NCI-H1694 treated with DMSO at 0.1 percent for 48 hours (cell line): ENCODE measurements at places on chromosomes 3 and 15.

GRCh38 chr15:85667491-85668424 is 127.0 kb downstream of the KLHL25 start:
- no peak for DNase-seq

DNA sequence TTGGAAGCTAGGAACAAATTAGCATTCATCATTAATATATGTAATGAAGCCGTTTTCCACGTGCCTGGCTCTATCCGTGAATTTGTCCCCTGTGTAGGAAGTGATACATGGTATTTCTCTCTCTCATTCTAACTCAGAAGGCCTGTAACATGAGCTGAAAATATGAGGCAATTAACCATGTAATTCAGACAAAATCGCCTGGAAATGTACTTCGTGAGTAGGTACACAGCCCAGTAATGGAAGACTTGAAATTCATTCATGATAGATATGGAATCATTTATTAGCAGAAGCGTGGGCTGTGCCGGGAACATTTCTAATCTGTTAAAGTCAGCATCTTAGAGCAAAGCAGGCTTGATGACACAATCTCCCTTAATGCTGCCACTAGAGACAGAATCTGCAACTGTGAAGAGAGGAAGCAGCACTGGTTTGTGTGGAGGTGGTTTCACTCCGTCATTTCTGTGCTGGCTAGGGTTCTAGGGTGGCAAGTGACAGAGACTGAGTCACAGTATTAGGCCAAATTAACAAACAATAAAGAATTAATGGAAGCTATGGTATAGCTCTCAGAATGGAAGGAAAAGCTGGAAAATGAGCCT is 225.0 kb upstream of the PROK2 start:
- DNase-seq, result no peak

DNA sequence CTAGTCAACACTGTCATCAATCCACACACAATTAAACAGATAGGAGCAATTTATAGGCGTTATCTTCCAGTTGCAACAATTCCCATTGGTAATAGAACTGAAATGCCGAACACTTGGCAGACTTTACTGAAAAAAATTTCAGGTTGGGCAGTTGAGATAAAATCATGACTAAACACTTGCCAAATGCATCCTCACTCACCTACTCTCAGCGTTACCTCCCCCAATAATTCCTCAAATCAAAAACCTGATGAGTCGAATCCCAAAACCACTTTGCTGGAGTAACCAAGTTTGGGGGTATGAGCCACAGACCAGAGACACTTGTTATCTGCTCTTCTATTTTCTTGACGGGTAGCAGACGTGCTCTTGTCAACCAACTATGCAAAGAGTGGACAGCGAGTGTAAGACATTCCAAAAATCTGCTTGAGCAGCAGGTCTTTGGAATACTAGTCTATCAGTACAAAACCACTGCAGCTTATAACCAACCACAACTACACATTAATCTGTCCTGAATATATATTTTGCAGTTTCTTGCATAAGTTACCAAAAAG is 30.3 kb downstream of the PPP1R2 start:
- no peak for DNase-seq

- DNase-seq, result no peak
Measured at GRCh38 chr3:45895686-45896468, 9.5 kb downstream of the CCR9 start.

DNA sequence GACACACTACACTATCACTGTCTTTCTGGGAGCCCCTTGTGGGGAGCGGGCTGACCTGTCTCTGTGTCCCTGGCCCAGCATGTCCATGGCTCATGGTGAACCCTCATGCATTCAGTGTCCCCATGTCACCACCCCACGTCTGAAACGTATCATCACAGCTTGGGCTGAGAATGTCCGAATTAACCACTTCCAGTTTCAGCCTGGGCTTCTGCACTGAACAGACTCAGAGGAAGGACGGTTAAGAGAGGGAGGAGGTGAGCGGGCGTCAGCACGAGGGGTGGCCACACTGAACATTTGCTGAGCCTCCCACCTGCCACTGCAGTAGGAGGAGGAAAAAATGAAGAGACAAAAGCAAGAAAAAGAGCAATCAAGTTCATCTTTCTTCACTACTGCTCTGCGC is 30.5 kb downstream of the ATP2B2 start:
- no peak for DNase-seq

DNA sequence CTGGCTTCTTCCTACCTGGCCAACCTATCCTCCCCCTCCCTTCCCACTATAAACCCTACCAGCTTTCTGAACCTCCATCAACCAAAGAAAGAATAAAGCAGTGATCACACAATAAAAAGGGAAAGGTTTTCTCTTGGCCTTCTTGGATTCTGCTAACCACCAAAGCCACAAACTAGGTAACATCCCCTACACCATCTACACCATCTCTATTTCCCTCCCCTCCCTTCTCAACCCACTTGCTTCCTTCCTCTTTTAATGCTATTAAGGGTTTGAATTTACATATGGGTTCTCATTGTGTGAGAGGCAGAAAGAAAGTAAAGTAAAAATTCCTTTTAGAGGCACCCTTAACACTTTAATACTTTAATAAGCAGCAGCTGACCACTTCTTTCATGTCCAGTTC is 25.8 kb upstream of the RSL24D1 start:
- DNase-seq, result no peak

- no peak for DNase-seq
Measured at GRCh38 chr3:4656626-4657328, 163.6 kb downstream of the ITPR1 start.

GRCh38 chr15:71777216-71777943 is 33.0 kb upstream of the NR2E3 start:
- DNase-seq, result peak; percentile 41

GRCh38 chr15:70060993-70061305 is 36.8 kb downstream of the TLE3 start:
- no peak for DNase-seq

- no peak for DNase-seq
Measured at GRCh38 chr3:53789459-53789858, 56.8 kb downstream of the CHDH start.

DNA sequence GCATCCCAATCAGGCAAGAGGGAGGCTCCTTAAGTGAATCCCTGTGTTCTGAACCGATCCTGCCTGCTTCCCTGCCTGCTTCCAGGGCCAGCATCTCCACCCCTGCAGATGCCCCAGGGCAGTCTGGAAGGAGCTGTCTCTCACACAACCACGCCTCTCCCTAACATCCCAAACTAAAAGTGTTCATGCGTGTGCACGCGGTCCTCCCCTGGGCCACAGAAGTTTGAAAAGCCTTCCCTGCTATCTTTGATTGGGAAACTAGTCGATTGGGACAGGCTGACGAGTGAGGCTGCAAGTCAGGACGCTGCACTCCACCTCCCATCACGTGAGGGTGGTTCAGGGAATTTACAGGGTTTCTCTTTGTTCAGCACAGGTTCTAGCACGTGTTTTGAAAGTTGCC is 340.9 kb upstream of the ICE2 start:
- no peak for DNase-seq

- DNase-seq, result no peak
Measured at GRCh38 chr3:51706021-51706485, 815 bp upstream of the GRM2 start.

GRCh38 chr15:92714077-92714476 is 58.5 kb upstream of the FAM174B start:
- peak; percentile 26 for DNase-seq

- DNase-seq, result no peak
Measured at GRCh38 chr15:93451822-93452221, 362.8 kb upstream of the RGMA start.

DNA sequence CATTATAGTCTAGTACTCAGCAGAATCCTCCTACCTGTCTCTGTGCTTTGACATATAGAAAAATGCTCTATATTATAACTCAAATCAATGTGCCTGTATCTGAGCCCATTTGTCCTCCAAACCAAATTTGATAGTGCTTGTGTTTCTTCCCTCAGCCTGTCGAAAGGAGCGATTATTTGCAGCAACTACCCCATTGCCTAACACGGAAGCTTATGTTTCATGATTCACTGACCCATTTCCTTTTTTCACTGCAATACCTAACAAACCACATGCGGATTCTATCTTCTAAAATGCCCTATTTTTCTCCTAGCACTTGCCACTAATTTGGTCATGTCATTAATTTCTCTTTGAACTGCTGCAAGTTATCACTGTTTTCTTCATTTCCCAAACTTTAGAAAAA is 1220.6 kb upstream of the CADM2 start:
- DNase-seq, result no peak

DNA sequence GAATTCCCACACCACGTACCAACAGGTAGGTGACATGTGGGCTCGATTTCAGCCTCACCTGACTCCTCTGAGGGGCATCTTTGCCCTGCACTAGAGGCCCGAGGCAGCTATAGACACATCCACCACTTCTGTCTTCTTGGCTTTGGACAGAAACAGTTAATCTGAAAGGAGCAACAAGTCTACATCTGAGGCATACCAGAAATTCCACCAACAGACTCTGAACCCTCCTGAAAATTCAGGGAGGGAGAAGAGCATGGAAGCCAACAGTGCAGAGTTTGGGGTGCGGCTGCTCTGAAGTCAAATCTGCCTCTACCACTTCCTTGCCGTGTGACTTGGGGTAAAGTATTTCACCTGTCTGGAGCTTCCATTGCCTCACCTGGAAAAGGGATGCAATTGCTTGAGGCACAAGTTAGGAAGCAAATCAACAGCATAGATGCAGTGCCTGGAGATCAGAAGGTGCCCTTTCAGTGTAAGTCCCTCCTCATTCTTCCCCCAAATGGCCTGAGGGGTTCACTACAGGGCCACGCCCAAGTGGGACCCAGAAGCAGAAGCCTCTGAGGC is 119.8 kb downstream of the SHQ1 start:
- no peak for DNase-seq

- no peak for DNase-seq
Measured at GRCh38 chr3:33250712-33251111, 26.5 kb upstream of the FBXL2 start.

- no peak for DNase-seq
Measured at GRCh38 chr3:170713653-170714052, 127.8 kb upstream of the SLC7A14 start.

DNA sequence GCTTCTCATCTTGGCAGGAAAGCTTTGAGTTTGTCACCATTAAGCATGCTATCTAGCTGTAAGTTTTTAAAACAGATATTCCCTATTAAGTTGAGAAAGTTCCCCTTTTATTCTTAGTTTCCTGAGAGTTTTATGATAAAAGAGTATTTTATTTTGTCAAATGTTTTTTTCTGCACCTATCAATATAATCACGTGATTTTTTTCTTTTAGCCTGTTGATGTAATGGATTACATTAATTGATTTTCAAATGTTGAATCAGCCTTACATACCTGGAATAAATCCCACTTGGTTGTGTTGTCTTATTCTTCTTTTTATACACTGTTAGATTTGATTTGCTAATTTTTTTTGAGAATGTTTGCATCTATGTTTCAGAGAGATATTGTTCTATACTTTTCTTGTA is 179.5 kb downstream of the ZNF621 start:
- no peak for DNase-seq

GRCh38 chr15:48358229-48359152 is 27.3 kb downstream of the DUT start:
- DNase-seq, result peak; percentile 55

DNA sequence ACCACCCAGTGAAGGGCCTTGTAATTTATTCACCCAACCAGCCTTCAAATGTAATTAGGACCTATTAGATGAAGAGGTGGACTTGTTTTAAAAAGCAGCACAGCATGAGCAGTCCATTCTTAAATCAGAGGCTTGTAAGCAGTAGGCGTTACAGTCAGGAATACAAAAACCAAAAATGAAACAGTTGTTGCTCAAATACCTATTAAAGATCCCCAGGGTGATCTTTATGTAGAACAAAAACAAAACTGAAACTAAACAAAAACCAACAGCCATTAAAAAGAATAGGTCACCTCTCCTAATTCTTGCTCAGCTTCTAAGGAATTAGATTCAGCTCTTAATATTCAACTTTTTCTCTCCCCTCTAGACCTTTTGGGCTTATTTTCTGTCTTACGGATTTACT is 104.9 kb upstream of the ST8SIA2 start:
- DNase-seq, result no peak

GRCh38 chr15:33150971-33151370 is 43.5 kb downstream of the FMN1 start:
- no peak for DNase-seq

GRCh38 chr3:180594631-180595558 is 7.1 kb upstream of the TTC14 start:
- peak; percentile 33 for DNase-seq

- no peak for DNase-seq
Measured at GRCh38 chr3:170761103-170761502, 108.9 kb downstream of the RPL22L1 start.

- no peak for DNase-seq
Measured at GRCh38 chr3:126781889-126782491, 78.0 kb downstream of the CHCHD6 start.

DNA sequence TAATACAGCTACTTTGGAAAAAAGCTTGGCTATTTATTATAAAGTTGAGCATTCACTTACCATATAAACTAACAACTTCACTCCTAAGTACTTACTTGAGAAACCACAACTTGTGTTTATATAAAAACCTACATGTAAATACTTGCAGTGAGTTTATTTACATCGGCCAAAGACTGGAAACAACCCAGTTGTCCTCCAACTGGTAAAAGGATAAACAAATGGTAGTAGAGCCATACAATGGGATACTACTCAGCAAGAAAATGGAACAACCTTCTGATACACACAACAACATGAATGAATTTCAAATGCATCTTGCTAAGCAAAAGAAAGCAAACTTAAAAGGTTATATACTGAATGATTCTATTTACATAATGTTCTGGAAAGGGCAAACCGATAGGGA is 63.7 kb downstream of the SLC7A14 start:
- no peak for DNase-seq

DNA sequence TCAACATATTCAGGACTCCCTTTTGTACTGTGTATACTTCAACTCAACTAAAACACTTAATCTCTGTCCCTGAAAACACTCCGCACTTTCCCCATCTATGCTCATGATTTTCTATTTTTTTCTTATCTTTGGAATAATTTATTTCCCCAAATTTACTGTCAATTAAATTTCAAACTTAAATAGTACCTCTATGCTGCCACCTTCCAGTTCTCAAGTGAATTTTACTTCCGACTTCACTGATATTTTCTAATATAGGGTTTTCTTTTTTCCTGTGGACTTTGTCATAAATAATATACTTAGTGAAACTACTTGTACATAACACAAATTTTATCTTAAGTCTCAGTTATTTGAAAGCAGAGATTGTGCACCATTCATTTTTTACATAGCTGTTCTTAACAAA is 1303.3 kb downstream of the OTOL1 start:
- DNase-seq, result no peak

- DNase-seq, result no peak
Measured at GRCh38 chr3:134325061-134325705, 49.1 kb downstream of the AMOTL2 start.

GRCh38 chr3:128408693-128409623 is 57.7 kb downstream of the DNAJB8 start:
- DNase-seq, result peak; percentile 73

GRCh38 chr3:124597273-124597672 is 133.0 kb upstream of the UMPS start:
- DNase-seq, result no peak
